Activated CD4-positive, alpha-beta T cell treated with anti-CD3 and anti-CD28 coated beads, Interleukin-2, Interleukin-6, amounts not matched to agents 100 ng/mL and 50 ng/mL, durations not matched to agents 16 hours and 8 hours (primary cell): ENCODE measurements at places on chromosomes 16 and 17.
A peak's percentile ranks its signal among the peaks of the same experiment; 100 is the strongest.

DNA sequence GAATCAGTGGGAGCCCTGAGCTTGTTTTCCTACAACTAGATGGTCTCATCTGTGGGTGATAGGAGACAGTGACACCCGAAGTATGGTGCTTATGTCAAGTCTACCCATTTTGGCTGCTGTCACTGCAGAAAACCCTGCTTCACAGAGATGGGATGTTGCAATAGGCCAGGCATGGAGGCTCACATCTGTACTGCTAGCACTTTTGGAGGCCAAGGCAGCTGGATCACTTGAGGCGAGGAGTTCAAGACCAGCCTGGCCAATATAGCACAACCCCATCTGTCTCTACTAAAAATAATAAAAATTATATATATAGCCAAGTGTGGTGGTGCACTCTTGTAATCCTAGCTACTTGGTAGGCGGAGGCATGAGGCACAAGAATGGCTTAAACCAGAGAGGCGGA is 2.3 kb upstream of the HERPUD1 start:
- no peak for DNase-seq

GRCh38 chr16:51759999-51760398 is 608.9 kb upstream of the SALL1 start:
- no peak for DNase-seq

- DNase-seq: no peak
Observed at GRCh38 chr17:73343168-73343634, 31.4 kb upstream of the CDC42EP4 start.

GRCh38 chr16:17744921-17745572 is 274.3 kb upstream of the XYLT1 start:
- no peak for DNase-seq

GRCh38 chr17:46769531-46770438 is 48.7 kb downstream of the WNT3 start:
- DNase-seq: no peak

DNA sequence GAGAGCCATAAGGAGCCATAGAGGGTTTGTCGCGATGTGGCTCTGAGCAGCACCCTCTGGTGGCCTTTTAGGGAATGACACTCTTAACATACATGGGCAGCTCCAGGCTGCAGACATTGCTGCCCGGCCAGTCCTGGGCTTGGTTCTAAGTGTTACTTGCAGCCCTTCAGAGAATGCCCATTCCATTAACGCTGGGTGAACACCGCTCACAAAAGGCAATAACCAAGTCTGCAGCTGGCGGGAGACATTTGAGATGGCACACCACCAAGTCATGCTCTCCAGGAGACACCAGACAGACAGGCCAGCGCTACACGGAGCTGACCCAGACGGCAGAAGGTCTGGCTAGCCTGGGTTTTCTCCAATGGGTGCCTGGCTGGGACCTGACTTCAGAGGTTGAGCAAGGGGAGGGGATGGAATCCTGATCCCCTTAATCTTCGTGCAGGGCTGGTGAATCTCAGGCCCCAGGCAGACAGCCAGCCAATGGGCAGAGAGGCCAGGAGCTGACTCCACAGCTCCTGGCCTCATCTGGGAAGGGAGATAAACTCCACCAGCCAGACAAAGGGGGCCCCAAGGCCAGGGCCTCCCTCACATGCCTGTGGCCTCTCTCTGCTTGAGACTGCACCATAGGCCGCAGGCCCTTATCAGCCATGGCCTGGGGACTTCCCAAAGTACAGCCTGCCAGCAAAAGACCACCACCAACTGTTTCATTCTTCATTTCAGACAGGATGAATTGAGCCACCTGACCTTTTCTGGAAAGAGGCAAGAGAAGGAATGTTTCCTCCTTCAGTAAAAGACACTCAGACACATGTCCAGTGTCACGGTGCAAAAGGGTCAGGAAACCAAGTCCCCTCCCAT is 58.8 kb downstream of the ZDHHC7 start:
- DNase-seq: peak; percentile 87

DNA sequence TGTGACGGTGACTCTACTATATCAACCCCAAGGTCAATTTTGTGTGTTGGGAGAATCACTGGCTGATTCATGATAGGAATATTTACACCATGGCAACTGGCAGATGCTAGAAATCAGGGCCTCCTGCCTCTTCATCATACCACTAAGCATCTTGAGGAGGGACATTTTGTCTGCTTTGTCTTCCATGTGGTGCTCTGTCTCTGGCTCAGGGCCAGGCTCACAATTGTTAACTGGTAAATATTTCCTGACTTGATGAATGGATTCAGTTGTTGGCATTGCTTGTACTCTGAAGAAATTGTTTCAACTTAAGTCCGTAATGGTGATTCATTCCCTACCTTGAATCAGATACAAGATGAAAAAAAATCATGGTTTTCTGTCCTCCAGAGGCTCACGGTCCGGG is 292.7 kb downstream of the HAPSTR1 start:
- no peak for DNase-seq
